ENCODE measurements at places on chromosomes 7 and 10.

- no peak for DNase-seq
Measured at GRCh38 chr7:66380272-66380888, 175.2 kb downstream of the TPST1 start.

DNA sequence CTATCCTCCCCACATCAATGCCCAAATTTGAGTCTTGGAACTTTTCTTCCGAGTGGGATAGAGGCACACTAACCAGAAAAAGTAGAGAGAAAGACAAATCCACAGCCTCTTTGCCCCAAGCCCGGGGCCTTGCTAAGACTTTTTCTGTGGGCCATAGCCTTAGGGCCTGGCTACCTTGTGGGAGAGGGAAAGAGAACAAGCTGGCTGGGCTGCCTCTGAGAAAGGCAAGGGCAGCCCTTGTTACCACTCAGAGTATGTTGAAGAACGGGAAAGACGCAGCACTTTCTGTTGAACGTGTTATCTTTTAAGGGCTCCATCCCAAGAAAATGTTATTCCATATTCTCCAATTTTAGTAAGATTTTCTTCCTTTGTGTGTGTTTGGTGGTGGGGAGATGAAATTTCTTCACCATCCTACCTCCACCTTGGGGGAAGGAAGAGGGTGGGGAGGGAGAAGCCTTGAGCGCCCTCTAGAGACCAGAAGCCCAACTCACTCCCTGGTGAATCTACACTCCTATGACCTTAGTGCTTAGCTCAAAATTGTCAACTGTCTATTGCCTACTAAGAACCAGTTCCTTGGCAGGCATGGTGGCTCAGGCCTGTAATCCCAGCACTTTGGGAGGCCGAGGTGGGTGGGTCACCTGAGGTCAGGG is 3.9 kb upstream of the NRF1 start:
- no peak for DNase-seq

DNA sequence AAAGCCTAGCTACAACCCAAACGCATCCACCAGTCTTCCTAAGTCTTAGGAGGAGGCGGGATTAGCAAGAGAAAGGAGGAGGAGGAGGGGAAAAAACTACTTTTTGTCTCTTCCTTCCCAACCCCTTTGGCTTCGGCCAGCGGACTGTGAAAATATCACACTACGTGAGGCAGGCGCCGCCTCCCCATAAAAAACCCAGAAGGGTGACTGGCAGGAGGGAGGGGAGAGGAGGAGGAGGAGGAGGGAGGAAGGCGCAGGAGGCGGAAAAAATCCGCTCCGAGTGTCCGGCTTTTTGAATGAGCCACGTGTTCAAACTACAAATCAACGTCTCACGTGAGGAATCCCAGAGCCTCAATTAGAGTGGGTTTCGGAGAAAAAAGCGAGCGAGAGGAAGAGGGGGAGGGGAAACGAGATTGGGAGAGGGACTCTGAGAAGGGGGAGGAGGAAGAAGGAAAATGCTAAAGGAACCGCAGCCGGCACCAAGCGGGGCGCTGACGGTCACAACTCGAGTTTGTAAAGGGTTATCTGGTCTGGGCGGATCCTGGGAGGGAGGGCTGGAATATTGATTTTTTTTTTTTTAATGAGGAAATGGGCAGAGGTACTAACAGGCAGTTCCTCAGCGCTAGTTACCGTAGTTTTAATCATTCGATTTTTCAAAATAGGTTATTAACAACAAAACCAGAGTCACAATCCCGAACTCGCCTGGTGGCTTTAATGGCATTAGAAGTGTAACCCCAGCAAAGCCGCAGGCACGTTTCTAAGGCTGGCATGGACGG is at the start of gene IGF2BP3:
TSS of gene IGF2BP3 (minus strand) at position 162 of the 776 bp plus-strand sequence. CDS start 381 bp downstream, outside the sequence.
- DNase-seq: peak; percentile 99

DNA sequence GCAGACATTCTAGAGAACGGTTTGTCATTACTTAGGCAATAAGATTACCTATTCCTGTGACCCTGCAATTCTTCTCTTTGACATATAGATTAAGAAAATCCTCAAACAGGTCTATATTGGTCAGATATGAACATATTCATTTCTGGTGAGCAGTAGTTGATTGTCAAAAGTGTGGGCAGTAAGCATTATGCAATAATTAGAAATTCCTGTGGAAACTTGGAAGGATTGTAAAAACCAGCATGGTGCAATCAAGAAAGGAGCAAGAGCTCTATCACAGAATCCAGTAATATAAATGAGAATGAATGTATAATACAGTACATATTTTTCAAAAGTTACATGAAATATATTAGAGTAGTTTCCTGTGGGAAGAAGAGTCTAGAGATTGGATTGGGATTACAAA is 406.5 kb downstream of the SUGCT start:
- no peak for DNase-seq

DNA sequence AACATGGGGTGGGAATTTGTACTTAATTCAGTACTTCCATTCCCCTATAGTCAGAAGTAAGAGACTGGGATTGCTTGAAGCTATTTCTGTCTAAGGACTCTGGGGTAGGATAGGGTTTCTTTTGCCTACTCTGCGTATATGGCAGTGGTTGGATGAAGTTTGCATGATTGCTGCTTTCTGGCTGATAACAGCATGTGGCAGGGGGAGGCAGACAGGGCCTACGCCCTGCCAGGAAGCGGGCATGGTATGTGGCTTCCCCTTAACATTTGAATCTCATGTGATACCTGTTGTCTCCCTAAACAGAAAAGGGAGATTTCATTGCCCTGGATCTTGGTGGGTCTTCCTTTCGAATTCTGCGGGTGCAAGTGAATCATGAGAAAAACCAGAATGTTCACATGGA is 57.1 kb downstream of the TACR2 start:
- no peak for DNase-seq

DNA sequence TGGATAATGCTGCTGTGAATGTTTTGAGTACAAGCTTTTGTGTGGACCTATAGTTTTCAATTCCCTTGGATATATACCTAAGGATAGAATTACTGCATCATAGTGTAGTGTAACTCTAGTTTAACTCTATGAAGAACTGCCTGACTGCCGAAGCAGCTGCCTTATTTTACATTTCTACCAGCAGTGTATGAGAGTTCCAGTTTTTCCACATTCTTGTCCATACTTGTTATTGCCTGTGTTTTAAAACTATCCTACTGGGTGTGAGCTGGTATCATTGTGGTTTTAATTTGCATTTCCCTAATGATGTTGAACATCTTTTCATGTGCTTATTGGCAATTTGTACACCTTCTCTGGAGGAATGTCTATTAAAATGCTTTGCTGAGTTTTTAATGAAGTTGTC is 15.7 kb downstream of the SEPTIN7 start:
- no peak for DNase-seq

DNA sequence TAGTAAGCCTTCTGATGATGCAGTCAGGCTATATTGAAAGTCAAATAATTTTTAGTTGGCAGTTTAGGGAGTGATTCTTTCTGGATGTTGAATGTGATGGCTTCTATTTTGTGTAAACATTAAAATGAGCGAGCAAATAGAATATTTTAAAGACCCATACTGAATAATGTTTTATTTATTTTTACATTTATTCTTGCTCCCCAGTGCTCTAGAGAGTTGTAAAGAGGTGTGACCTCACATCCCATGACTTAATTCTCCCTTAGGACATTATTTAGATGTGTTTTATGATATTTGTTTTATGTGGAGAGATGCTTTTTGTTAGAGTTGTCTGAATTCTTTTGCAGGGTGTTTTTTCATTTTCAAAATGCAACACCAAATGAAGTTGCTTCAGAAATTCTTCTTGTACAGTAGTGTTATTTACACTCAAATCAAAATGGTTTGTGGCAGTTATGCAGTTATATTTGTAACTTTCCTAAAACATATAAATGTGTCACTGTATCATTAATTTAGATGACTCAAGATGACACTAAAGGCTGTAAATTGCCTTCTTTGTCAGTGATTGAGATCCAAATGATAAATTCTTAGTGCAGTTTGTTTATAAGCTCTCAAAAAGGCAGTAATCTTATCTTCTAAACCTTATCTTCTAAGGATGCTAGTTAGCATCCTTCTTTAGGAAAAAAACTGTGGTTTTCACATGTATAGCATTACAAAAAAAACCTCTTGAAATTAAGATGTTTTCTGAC is 12.4 kb downstream of the UMAD1 start:
- peak; percentile 32 for DNase-seq

DNA sequence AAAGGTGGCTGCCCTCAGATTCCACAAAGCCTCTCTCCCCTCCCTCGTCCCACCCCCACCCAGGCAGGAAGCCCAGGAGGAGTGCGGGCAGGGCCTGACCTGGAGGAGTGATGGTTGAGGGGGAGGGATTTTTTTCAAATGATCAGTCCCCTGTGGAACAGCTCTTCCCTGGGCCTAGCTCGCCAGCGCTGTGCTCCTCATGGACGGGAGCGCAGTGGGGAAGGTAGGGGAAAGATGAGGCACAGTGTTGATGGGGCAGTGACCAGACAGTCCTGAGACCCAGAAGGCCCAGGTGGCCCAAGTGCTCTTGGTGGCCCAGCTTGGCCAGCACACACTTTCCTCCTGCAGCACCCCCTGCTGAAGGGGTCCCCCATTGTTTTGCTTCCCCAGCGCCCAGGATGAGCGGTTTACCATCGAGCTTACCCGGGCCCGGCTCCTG is 8.5 kb downstream of the SAP25 start:
- DNase-seq: no peak

GRCh38 chr10:58266826-58267712 is 625 bp downstream of the IPMK start:
- peak; percentile 87 for DNase-seq

DNA sequence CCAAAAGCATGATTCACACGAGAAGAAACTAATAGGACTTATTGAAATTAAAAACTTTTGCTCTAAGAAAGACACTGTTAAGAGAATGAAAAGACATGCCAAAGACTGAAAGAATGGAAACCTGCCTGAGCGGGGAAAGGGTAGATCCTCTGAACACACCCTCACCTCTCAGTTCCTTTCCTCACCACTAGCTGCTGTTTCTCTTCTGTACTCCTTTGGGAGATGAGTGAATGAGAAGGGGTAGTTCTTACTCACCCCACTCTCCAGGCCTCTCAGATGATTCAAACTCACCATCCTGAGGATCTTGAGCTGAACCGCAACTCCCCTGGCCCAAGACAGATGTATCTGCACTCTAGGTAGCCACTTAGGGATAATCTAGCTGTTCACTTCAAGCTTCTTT is 41.9 kb downstream of the IQUB start:
- no peak for DNase-seq

GRCh38 chr7:29811586-29811985 is 5.3 kb downstream of the WIPF3 start:
- peak; percentile 75 for DNase-seq

DNA sequence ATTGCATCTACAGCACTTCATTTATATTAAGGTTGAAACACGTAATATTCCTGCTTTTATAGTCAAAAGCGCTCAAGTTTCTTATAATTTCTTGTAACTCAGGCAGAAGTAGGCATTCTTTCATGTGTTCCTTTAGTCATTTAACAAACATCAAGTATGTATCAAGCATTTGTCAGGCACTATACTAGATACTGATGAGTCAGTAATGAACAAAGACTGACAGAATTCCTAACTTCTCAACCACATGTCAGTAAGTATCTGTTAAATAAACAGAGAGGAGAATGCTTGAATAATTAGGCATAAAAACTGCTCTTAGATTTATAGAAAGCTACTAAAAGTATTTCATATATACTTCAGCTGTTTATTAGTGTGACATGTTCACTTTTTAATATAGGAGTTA is 9.9 kb downstream of the CRPPA start:
- no peak for DNase-seq

- DNase-seq: no peak
Measured at GRCh38 chr7:23120106-23120505, 14.5 kb downstream of the KLHL7 start.

DNA sequence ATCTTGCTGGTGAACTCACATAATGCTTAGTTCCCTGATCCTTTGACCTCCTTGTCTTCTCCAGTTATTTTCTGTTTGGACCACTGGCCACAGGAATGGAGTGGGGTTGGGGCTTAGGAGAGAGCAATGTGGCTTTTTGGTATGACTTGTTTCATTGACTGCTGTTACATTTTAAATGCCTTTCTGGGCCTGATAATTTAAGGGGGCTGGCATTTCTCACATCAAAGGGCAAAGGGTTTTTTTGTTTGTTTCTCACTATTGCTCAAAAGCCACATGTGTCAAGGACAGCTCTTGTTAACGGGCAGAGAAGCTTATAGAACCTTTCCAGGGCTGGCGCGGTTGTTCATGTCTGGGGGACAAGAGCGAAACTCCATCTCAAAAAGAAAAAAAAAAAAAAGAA is 161.2 kb upstream of the TNRC18 start:
- DNase-seq: no peak

DNA sequence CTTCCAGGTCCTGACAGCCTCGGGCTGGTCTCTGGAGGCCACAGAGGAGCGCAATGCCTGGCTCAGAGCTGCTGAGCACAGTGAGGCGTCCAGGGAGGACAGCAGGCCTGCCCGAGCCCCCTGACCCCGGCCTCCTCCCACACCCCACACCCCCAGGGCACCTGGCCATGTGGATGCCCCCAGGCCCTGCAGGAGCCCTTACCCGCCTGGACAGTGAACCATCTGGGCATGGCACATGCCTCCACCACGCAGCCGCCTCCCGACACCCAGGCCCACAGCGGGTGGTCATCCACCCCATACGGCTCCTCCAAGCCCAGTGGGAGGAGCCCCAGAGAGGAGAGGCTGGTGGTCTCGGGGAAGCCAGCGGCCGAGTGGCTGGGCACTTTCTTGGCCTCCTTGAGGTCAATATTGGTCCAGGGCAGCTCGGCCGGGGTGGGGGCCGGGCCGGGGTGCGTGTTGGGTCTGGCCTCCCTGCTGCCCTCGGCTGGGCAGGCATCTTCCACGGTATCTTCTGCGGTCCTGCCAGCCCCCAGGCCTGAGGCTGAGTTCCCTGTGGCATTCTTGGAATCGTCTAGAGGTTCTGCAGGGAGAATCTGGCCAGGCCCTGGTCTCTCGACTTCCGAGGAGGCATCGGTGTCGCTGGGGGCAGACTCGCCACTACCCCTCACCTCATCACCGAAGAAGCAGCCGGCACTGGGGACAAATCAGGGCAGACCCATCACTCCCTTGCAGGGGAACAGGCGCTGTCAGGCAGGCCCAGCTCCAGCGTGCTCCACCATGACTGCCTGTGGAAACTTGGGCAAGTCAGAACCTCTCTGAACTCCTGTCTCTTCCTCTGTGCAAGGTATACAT is 18.6 kb downstream of the TECPR1 start:
- no peak for DNase-seq

DNA sequence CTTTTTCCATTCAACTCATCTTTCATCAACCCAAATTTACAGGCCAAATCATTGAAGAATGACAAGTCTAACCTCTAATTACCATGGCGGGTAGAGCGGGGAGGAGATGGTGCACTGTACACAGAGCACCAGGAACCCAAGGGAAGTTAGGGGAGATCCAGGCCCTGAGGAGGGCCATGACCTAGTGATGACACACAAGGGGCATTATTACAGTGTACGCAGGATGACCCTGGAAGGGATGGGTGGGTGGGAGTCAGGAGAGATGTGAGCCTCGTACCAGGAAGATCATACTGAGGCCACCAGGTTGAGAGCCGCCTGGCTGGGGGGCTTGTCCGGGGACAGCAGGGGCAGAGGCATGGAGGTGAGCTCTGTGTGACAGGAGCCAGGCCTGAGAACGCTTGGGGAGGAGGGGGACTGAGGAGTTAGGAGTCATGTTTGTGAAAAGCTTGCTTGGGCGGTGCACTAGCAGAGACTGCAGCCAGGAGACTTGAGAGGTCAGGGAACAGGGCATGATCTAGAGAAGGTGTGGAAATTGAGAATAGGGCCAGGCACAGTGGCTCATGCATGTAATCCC is 89.5 kb upstream of the CCNY start:
- no peak for DNase-seq
